Stimulated activated CD8-positive, alpha-beta memory T cell treated with anti-CD3 and anti-CD28 coated beads, Interleukin-4, amount 100 ng/mL, for 1 hour (primary cell): ENCODE measurements at places on chromosomes 7 and 10.

DNA sequence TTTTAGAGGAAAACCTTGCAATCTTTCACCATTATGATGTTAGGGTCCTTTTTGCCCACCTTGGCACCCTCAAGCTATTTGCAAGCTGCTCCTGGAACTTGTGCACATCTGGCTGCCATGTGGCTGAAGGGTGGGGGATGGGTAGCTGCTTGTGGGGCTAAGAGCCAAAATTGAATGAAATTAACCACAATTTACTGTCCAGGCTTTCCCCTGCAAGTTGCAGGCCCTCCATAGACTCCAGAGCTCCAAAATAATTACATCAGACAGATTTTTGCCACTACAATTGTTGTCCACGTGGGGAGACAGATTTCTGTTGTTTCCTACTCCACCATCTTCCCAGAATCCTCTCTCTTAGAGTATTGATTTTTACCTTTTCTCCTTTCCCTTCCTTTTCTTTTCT, 19.1 kb downstream of the PI4K2A start:
- no peak for DNase-seq

DNA sequence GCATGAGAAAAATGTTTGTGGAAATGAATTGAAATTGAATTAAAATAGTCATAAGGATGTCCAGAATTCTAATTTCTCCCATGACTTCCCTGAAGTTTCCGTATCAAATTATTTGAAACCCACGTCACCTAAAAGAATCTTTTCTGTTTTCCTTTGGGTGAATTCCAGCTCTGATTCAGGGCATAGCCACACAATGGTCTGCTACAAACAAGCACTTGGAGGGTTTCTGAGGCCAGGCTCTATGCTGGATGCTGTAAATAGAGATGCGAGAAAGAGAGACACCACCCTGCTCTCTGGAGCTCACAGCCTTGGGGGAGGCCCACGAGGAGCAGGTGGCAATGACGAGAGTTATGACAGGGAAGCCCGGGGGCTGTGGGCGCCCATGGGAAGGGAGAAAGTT, 33.6 kb downstream of the GHRHR start:
- DNase-seq: no peak

DNA sequence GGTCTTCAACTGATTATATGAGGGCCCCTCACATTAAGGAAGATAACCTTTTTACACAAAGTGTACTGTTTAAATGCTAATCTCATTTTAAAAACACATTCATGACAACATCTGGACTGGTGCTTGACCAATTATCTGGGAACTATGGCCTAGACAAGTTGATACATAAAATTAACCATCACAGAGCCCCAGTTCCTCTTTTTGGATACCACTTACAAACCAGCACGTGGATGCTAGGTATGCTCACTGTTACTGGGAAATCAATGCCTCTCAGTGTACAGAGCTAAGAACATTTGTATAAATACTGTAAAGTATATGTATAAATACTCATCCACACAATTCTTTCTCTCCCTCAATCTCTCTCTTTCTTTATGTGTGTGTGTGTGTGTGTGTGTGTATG, 1217.8 kb upstream of the LRRTM3 start:
- DNase-seq: no peak

GRCh38 chr10:79488336-79488735, 24.0 kb upstream of the EIF5AL1 start:
- DNase-seq: no peak

GRCh38 chr7:94301024-94301586, 93.6 kb upstream of the COL1A2 start:
- DNase-seq: no peak

DNA sequence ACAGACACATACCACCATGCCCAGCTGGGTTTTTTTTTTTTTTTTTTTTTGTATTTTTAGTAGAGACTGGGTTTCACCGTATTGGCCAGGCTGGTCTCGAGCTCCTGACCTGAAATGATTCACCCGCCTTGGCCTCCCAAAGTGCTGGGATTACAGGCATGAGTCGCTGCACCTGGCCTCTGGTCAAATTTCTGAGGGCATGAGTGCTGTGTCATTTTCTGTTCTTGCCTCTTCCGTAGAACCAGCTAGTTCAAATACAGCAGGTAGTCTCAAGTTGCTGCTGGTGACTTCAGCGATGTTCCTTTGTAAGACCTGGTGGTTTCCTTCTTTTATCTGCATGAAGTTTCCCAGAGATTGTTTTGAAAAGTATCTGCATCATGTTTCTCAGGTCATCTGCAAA, 134.8 kb upstream of the SHH start:
- no peak for DNase-seq

- no peak for DNase-seq
These were observed 644 bp downstream of the BUD23 start for GRCh38 chr7:73683788-73684693.

DNA sequence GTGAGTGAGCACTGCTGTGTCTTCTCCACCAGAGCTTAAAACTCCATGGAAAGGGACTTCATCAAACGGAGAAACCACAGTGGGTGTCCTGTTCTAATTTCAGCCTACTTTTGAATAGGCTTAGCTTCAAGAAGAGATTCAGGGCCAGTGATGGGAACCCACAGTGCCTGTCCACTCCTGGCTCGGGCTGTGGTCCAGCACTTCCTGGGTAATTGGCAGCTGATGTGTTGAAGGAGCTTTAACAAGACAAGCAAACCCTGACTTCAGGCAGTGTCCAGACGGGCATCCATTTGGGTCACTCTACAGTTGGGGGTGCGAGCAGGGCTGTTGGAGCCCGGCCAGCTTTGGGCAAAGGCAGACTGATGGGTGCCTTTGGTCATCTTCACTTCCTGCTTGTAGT, 14.5 kb downstream of the VWC2 start:
- DNase-seq: no peak

DNA sequence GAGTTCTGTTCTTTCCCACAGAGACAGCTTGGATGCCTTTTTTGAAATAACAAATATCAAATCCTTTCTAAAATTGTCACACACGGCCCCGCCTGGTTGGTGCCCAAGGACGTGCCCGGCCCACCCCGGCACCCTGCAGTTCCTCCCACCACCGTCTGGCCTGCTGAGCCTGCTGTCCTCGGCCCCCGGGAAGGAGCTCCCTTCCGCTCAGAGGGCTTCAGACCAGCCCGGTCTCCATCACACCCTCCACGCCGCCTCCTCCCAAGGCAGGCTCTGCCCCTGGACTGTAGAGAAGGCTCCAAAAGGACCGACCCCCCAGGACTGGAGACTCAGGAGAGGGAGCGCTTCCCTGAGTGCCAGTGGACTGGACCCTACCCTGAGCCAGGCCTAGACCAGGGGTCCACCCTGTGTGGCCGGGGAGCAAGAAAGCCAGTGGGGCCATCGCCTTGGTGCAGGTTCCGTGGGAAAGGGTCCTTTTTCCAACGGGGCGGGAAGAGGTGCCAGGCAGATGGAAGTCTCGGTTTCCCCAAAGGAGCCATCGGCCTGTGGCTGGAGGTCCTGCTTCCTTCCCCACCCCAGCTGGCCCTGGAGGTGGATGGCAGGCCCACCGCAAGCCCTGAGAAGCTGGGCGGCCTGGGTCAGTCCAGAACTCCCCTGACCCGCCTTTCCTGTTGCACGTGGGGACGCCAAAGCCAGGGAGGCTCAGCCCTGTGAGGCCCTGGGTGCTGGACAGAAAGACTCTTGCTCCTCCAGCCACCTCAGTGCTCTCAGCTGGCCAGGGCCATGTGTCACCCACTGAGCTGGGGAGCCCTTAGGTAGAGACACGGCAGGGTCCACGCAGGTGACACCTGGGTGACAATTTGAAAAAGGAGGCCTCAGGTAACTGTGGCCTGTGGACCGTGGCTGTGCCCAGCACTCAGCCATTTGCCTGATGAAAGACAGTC, 69.8 kb downstream of the PWWP2B start:
- no peak for DNase-seq

- DNase-seq: no peak
These were observed 581.7 kb upstream of the TEX47 start for GRCh38 chr7:89377219-89377618.

DNA sequence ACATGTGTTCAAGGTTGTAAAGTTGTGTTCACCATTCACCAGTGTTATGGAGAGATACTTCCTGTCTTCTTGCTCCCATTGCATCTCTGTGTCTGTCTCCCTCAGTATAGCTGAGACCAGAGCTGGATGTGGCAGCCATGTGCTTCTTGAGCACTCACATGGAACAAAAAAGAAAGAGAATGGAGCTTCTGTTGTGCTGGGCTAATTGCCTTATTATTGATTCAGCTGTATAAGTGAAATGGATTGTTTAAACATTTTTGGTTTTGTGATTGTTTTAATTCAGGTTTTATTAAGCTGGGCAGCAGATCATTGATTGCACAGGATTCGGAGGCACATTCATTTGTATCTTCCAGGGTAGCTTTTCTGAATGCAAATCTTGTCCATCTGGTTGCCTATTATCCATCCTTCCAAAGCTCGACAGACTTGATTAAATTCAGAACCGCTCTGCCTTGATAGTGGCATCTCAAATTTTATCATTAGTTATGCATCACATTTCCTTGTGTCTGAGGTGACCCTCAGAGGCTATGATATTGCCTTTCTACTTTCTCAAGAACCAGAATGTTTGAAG, 119.9 kb downstream of the CCNY start:
- no peak for DNase-seq

GRCh38 chr10:119650692-119651513, at the start of gene BAG3:
Gene BAG3 (plus strand): TSS chr10:119651380. CDS start chr10:119651676, 296 bp downstream.
- DNase-seq: peak; percentile 67

- DNase-seq: no peak
These were observed 45.7 kb downstream of the ATXN7L1 start for GRCh38 chr7:105830405-105831301.

DNA sequence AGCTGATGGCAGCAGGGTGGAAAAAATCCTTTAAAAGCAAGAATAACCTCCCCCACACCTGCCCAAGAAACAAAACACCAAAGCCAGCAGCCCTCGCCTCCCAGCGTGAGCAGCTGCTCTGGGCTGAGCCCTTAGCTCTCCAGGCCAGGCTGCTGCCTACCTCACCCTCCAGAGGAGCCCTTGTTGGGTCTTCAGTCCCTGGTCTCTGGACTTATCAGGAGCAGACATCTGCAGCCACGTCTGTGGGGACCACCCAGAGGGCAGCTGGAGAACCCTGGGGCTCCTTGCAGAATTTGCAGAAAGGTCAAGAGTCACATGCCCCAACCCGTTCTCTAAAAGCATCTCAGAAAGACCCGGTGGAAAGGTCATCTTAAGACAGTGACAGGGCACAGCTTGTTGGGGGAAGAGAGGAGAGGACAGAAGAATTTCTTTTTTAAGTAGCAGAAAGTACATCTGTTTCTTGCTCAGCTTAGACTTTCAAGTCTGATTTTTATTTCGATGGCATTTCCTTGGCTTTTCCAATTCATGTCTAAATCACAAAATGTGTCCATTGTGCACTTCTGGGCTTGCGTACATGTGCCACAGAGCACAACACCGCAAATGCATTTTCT, 425.7 kb upstream of the NFE2L3 start:
- DNase-seq: no peak

DNA sequence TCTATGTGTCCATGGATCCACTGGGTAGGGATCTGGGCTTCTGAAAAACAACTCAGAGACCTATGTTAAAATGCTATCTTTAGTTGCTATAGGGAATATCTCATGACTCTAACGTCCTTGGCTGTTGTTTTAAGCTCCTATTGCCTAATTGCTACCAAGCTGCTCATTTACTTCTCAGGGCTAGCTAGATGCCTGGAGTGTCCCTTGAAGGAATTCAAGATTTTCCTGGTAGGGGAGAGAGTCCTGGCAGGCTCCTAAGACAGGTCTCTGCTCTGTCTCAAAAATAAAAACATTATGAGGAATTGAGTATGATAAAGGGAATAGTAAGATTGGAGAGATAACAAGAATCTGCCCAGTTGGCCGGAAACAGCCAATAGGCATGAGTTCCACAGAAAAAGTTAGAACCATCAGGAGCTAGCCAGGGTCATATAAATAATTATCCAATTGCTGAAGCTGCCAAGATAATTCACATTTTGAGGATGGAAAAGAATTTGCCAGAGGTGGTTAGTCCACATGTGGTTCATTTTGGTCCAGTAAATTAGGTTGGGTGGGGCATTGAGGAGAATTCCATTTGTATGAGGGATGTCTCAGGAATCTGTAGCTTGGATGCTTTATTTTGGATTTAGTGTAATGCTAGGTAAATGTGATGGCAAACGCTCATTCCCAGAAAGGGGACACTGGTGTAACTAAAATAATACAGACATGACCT, 362.7 kb upstream of the VSTM2A start:
- DNase-seq: no peak

DNA sequence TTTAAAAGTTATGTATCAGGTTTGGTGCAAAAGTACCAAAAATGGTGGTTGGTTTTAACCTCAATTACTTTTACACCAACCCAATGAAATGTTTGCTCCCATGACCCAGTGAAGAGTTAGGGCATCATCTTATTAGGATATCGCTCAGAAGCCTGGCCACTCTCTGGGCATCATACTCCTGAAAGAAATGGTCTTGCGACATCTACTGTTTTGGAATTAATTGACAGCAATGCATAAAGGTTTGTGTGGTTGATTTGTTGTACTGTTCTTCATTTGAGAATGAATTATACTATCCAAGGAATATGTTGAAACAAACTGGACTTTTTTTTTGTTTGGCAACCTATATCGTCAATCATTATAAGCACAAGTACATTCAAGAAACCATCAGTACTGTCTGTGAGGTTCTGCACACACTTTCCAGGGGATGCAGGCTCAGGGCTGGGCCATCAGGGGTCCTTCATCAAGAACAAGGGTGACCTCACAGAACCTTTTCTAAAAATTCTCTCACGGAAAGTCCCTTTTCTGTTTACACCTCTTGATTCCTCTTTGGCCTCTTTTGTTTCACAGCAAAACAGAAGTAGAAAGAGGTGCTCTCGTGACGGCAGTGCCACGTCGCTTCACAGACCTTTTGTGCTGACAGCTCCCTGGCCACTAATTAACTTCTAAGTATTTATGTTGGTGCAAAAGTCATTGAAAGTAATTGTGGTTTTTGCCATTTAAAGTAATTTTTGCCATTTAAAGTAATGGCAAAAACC, 117.2 kb upstream of the KLF6 start:
- no peak for DNase-seq

- no peak for DNase-seq
These were observed 94.3 kb downstream of the IQUB start for GRCh38 chr7:123440101-123440548.

GRCh38 chr10:69278446-69278963, at the start of gene HK1:
Gene HK1 (plus strand): TSS chr10:69278496.
- DNase-seq: no peak

- DNase-seq: no peak
These were observed 11.8 kb upstream of the CELF2 start for GRCh38 chr10:11005725-11006427.

DNA sequence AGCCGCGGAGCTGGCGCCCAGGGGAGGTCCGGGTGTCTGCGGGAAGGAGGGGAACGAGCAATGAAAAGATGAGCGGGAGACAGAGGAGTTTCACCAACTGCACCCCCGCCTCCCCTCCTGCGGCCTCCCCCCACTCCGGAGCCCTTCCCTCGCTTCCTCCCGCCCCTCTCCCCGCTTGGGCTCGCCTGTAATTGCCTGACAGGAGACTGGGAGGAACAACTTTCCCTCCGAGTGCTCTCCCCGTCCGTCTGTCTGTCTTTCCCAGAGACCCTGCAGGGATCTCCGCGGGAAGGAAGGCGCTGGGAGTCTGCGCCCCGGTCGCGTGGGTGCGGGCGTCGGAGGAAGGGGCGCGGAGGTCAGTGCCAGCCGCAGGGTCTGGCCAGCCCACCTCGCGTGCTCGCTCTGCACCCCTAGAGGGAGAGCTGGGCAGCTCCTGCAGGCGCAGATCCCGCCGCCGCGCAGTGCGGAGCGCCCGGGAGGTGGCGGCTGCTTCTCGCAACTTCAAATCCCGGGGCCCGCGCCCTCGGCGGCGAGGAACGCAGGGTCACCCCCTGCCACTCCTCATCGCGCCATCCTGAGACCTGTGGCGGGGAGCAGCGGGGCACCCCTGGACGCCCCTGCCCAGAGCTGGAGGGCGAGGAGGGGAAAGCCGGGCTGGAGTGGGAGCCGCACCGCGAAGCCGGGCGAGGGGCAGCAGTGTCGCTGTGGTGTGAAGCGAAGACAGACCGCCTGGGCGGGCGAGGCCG, 511 bp upstream of the NRP1 start:
- DNase-seq: no peak
